ENCODE measurements at places on chromosomes 5 and 9.

GRCh38 chr5:171945066-171945465 is 61.4 kb downstream of the FBXW11 start:
- no peak for DNase-seq

DNA sequence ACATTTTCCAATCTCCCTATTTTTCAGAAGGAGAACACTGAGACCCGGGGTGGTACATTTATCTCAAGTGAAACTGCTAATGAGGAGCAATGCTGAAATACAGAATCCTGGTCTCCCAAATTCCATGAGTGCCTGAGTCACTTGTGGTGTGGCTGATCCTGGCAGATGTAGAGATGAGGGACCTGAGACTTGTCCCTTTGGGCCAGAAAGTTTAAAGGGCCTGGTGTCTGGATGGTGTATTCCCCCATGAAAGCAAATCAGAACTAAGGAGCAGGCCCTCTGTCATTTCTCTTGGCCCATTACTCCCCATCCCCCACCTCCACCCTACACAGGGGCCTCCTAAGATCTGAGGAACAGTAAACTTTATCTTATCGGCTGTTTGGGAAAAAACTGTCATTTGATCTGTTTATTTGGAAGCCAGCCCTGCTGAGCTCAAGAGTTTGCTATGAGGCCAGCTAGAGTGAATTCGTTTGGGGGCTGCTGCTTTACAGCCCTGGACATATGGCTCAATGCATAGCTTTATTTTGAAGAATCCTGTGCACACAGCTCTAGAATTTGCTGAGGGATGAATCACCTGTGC is 140.3 kb downstream of the LHFPL2 start:
- DNase-seq, result no peak

DNA sequence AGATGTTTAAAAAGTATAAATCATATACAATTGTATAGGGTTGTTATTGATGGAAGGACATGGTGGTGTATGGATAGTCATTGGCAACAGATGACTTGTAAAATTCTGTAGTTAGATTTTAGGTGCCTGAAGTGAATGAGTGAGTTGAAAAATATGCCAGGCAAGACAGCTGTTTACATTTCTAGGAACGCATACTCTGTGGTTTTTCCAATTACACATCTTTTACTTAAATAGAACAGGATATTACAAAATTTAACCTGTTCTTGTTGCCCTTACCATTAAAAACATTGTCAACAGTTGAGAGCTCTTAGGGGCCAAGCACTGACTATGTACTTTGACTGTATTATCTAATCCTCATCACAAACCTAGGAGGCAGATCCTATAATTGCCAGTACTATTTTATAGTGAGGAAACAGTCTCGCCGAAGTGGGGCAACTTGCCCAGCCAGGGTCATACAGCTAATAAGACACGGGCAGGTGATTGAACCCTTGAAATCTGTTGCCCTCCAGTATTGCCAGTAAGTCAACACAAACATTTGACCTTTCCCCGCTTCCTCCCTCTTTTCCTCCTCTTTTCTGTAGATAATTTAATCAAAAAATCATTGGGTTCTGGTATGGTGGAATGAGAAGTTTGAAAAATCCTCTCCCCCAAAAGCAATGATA is 88.6 kb downstream of the MACROH2A1 start:
- DNase-seq, result no peak

GRCh38 chr5:143340891-143341685 is 62.4 kb downstream of the NR3C1 start:
- DNase-seq, result no peak

GRCh38 chr9:28967226-28967625 is 1393.9 kb upstream of the C9orf72 start:
- no peak for DNase-seq

DNA sequence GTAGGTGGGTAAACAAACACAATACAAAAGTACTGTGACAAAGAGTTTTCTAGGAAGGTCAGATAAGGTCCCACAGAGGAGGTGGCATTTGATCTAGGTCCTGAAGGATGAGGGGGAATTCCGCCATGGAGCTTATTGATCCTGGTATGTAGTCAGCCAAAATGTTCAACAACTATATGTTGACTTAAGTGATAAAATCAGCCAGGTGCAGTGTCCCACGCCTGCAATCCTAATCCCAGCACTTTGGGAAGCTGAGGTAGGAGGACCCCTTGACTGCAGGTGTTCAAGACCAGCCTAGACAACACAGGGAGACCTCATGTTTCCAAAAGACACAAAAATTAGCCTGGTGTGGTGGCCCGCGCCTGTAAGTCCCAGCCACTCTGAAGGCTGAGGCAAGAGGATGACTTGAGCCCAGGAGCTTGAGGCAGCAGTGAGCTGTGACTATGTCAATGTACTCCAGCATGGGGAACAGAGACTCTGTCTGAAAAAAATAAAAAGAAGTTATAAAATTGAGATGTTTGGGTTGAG is 46.4 kb upstream of the PLIN2 start:
- no peak for DNase-seq

DNA sequence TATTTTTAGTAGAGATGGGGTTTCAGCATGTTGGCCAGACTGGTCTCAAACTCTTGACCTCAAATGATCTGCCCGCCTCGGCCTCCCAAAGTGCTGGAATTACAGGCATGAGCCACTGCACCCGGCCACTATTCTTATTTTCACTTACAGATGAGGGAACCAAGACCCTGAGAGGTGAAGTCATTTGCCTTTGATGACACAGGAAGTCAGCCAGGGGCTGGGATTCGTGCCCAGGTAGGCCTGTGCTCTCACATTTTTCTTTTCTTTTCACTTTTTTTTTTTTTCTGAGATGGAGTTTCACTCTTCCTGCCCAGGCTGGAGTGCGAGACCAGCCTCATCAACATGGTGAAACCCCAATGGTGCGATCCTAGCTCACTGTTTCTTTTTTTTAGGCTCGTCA is 22.2 kb downstream of the ENG start:
- DNase-seq, result no peak

- DNase-seq, result no peak
Observed at GRCh38 chr9:114433720-114434255, 46.0 kb upstream of the AKNA start.

- no peak for DNase-seq
Observed at GRCh38 chr5:171957591-171958251, 48.7 kb downstream of the FBXW11 start.

- no peak for DNase-seq
Observed at GRCh38 chr5:73380710-73381589, 67.6 kb downstream of the FOXD1 start.

- DNase-seq, result no peak
Observed at GRCh38 chr5:98656125-98656795, 117.2 kb upstream of the RGMB start.

GRCh38 chr9:37437621-37438020 is 15.1 kb downstream of the GRHPR start:
- DNase-seq, result no peak

DNA sequence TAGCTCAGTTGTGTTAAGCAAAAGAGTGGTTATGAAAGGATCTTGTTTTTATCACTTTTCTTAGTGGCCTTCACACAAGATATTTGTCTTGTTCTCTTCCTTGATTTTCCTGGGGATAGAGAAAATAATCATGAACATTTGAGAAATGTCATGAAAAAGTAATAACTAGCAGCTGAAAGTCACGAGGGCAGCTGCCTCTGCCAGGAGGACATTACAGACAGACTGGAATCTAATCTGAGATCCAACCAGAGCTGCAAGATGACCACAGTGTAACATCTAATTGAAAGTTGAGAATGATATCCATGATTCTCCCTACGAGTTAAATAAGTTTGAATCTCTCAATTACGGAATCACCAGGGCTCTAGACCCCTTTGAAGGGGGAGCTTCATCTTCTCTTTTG is 274.9 kb downstream of the ARHGAP26 start:
- no peak for DNase-seq

GRCh38 chr5:181281077-181281983 is 20.4 kb upstream of the TRIM52 start:
- no peak for DNase-seq

- no peak for DNase-seq
Observed at GRCh38 chr9:69265891-69266290, 59.1 kb upstream of the ENTREP1 start.

DNA sequence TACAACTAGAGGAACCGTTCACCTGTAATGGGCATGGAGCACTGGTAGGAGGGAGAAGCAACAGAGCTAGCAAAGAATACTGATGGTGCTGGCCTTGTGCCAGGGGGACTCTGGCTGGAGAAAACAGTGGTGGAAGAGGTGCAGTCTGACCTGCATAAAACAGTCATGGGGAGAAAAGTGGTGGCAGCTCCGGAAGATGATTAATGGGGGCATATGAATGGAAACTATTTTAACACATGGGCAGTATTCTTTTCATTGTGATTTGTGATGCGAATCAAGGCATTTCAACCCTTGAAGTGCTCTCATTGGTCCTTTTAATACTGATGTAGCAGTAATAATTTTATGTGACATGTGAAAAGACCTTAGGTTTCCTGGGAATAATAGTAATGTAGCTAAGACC is 219.6 kb downstream of the ADAMTS6 start:
- DNase-seq, result no peak

- no peak for DNase-seq
Observed at GRCh38 chr5:83726912-83727311, 6.3 kb upstream of the HAPLN1 start.

DNA sequence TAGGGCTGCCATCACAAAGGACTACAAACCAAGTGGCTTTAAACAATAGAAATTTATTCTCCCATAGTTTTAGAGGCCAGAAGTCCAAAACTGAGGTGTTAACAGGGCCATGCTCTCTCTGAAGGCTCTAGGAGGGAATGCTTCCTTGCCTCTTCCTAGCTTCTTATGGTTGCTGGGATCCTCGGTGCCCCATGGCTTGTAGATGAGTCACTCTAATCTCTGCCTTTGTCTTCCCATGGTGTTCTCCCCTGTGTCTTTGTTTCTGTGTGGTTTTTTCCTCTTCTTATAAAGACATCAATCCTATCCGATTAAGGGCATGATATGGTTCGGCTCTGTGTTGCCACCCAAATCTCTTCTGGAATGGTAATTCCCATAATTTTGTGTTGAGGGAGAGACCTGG is 178.8 kb upstream of the NREP start:
- no peak for DNase-seq

- DNase-seq, result peak; percentile 62
Observed at GRCh38 chr5:137888863-137889759, at the start of gene PKD2L2. TSS of gene PKD2L2 (plus strand) at chr5:137889457. CDS start at chr5:137889492, 35 bp downstream.

- DNase-seq, result no peak
Observed at GRCh38 chr5:141871870-141872269, 6.3 kb downstream of the PCDH1 start.

DNA sequence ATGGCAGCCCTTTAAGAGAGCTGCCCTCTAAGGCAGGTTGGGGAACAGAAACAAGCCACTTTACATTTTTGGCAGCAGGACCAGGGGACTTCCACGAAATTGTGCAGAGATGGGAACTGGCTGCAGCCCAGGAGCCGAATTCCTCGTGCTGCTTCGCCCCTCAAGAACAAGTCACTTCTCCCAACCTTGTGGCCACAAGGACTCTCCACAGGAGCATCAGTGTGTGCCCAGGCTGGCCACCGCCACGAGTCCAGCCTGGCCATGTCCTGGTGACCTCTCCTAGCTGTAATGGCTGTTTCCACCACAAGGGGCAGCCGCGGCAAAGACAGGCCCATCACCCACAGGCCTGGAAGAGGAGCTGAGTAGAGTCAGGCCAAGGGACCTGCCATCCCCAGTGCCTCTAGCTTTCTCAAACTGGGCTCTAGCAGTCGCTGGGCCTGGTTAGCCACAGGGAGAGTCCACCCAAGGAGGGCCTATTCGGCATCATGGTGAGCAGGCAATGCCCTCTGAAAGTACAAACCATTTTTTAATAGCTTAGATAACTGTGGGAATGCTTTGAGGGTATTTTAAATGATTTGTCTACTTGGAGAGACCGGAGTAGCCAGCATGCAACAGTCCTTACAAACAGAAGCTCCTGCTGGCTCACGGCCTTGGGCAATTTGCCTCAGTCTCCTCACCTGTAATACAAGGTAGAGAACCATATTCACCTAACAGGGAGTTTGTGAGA is 129.0 kb downstream of the COL23A1 start:
- no peak for DNase-seq
